ENCODE measurements at places on chromosomes 4 and X. TPM values are rescaled to one million over a fixed set of nuclear protein-coding genes. Genes with fewer than 3 reads are reported as not detected.

Gene ADGRA3
- total RNA-seq, result 13.2 TPM

Gene VCX2
- total RNA-seq, result not detected

Gene ATOH1
- not detected for total RNA-seq

DNA sequence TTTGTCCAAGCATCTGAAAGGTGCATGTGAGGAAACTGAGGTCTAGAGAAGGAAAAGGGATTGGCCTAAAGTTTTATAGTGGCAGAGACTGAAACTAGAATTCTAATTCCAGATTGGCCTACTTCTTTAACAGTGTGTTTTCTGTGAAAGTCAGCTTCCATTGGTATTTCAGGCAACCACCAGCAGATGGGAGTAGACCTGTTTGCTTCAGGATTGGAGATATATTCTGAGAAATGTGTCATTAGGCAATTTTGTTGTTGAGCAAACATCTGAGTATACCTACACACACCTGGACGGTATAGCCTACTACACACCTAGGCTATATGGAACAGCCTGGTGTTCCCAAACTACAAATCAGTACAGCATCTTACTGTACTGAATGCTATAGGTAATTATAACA is 207.3 kb upstream of the RADX start:
- no peaks in the 10 kb centered on the region for H3K4me1 ChIP-seq
- no peaks in the 10 kb centered on the region for H3K36me3 ChIP-seq
- no peaks in the 10 kb centered on the region for H3K27me3 ChIP-seq
- no peak for DNase-seq

DNA sequence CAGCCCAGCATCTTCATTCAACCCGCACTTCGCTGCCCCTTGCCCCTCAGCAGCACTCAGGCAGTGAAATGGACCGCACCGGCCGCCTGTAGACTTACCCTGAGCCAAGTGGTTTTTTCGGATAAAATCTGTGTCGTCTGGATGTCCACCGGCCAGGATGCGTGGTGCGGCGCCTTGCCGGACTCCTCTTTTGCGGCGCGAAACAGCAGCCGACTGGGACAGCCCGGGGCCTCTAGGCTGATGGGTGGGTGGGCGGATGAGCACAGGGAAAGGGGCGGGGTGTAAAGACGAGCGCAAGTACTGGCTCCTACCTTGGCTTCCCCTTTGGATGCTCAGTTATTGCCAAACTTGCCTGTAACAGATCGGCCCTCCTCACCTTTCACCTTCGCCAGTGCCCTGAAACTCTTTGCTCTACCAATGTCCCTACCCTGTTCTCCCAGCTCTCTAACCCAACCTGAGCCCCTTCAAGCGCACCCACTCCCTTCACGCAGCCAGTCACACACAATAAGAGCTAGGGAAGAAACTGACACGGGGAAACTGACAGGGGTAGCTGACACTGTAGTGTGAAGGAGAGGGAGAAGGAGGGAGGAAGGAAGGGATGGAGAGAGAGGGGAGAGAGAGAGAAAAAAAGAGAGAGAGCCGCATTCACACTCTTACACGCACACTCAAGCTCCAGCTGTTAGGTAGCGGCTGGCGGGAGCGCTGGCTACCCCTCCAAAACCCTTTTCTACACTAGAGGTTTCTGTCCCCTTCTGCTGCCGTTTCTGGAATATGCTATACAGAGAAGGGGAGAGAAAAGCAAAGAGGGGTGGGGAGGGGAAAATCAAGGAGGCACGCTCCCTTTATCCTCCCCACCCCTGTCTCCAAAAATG is 559 bp downstream of the TRPC5 start:
- no peaks in the 10 kb centered on the region for H3K36me3 ChIP-seq
- no peak overlapping the region for H3K27ac ChIP-seq
- H3K4me1 ChIP-seq, result no peaks in the 10 kb centered on the region
- no peak for DNase-seq
- H3K27me3 ChIP-seq, result peaks cover 21% of the 10 kb centered on the region

Gene PFKFB1
- total RNA-seq, result 0.92 TPM

Gene CYSLTR1
- total RNA-seq, result 0.29 TPM

- no peaks in the 10 kb centered on the region for H3K36me3 ChIP-seq
- no peaks in the 10 kb centered on the region for H3K27me3 ChIP-seq
- no peaks in the 10 kb centered on the region for H3K4me1 ChIP-seq
- H3K27ac ChIP-seq, result no peak overlapping the region
- H3K4me3 ChIP-seq, result no peak overlapping the region
- no peak for DNase-seq
Observed at GRCh38 chr4:149291463-149291862, 524.2 kb downstream of the IQCM start.

Gene F11
- not detected for total RNA-seq

- peak overlapping the region; percentile 4 for H3K27ac ChIP-seq
- H3K27me3 ChIP-seq, result peaks cover 25% of the 10 kb centered on the region
- peaks cover 34% of the 10 kb centered on the region for H3K4me1 ChIP-seq
Observed at GRCh38 chrX:40010550-40011321, 87.0 kb downstream of the BCOR start.

Gene MTMR1
- total RNA-seq, result 38.6 TPM

GRCh38 chr4:61079976-61080375 is 120.2 kb upstream of the ADGRL3 start:
- no peaks in the 10 kb centered on the region for H3K4me1 ChIP-seq
- H3K36me3 ChIP-seq, result no peaks in the 10 kb centered on the region
- DNase-seq, result no peak
- H3K27me3 ChIP-seq, result no peaks in the 10 kb centered on the region

DNA sequence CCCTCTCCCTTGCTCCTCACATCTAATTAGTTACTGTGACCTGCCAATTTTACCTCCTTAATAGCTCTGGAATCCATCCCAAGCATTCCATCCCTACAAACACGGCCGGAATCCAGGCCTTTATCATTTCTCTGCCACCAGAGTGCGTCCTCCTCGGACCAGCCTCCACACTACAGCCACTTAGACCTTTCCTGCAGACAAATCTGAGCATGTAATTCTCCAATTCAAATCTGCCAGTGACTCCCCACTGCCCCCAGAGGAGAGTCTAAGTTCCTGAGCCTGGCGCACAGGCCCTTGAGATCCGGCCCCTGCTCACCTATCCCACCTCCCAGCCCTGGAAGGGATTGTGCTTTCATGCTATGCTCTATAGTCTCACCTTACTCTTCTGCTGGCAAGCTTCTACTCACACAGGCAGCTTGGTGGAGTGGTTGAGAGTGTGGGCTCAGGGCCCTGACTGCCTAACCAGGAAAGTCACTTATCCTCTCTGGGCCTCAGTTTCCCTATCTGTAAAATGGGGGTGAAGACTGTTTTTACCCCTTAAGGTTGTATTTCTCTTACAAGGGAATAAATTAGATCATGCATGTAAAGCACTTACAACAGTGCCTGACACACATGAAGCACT is 31.2 kb downstream of the PJA1 start:
- H3K27ac ChIP-seq, result no peak overlapping the region
- H3K36me3 ChIP-seq, result no peaks in the 10 kb centered on the region
- peak; percentile 1 for DNase-seq
- H3K4me3 ChIP-seq, result no peak overlapping the region

- peaks cover 9% of the 10 kb centered on the region for H3K4me1 ChIP-seq
- no peak overlapping the region for H3K4me3 ChIP-seq
- H3K36me3 ChIP-seq, result no peaks in the 10 kb centered on the region
- no peak overlapping the region for H3K27ac ChIP-seq
Observed at GRCh38 chr4:10640561-10641201, 43.9 kb downstream of the CLNK start.

Gene HTN3
- total RNA-seq, result not detected

DNA sequence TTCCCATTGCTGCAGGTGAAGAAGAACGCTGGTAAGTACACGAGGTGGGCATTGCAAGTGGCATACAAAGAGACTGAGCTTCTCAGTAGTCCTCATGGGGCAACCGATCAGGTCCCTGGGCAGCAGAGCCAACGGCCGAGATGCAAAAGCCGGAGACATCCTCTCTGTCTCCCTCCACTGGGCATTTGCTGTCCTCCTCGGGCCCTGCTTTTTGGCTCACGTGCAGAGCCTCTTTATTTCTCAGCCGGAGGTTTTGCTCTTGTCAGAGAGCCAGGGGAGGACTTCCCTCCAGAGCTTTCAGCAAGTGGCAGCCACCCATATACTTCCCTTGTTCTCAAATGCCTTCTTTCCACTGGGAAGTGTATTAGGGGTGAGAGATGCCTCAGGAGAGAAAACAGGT is 18.0 kb downstream of the STARD8 start:
- no peak overlapping the region for H3K27ac ChIP-seq
- DNase-seq, result no peak
- H3K36me3 ChIP-seq, result no peaks in the 10 kb centered on the region
- no peaks in the 10 kb centered on the region for H3K27me3 ChIP-seq
- no peak overlapping the region for H3K4me3 ChIP-seq
- no peaks in the 10 kb centered on the region for H3K4me1 ChIP-seq

Gene FRMPD3
- not detected for total RNA-seq

DNA sequence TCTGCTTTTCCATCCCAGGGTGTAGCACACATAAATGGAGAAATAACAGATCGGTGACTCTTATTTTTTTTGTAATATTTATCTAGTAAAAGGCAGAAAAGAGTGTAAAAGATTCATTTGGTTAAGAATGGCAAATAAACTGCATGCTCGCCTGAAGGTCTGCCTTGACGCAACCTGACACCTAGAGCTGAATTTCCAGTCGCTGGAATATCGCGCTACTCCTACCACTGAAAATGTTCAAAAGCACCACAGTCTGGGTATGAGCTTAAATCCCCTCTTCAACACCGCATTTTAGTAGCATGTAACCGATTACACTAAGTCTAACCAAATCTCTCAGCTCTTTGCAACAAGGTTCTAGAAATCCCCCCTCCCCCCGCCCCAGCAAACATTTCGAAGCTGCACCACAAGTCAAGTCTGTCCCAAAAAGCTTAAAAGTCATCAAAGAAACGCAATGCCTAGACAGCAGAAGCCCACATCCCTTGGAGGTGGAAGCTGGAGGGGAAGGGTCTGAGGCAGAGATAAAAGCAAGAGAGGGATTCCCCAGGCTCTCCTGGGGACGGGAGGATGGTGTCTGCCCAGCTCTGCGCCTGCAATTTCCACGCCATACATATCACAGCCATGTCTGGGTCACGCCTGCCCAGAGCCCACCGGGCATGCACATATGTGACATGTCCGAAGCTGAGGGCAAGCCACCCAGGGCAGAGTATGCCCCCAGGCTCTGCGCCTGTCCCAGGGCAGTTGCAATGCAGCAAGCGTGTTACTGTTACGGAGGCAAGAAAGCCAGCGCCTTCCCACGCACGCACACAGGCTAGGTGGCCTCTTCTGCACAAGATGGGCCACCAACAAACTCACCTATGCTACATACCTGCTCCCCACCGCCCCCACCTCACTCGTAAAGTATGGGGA is 1.4 kb downstream of the FGF13 start:
- no peak overlapping the region for H3K27ac ChIP-seq
- H3K36me3 ChIP-seq, result no peaks in the 10 kb centered on the region
- no peak for DNase-seq
- no peak overlapping the region for H3K4me3 ChIP-seq

GRCh38 chrX:107566604-107567262 is 61.6 kb upstream of the PRPS1 start:
- H3K27me3 ChIP-seq, result no peaks in the 10 kb centered on the region
- DNase-seq, result no peak
- no peak overlapping the region for H3K4me3 ChIP-seq
- H3K36me3 ChIP-seq, result no peaks in the 10 kb centered on the region
- no peak overlapping the region for H3K27ac ChIP-seq

- H3K27ac ChIP-seq, result peak overlapping the region; percentile 93
- DNase-seq, result peak; percentile 10
- no peaks in the 10 kb centered on the region for H3K36me3 ChIP-seq
- peaks cover 11% of the 10 kb centered on the region for H3K4me1 ChIP-seq
- no peaks in the 10 kb centered on the region for H3K27me3 ChIP-seq
Observed at GRCh38 chrX:14497184-14497666, 32.1 kb upstream of the GLRA2 start.

- H3K27me3 ChIP-seq, result no peaks in the 10 kb centered on the region
- no peak overlapping the region for H3K4me3 ChIP-seq
- H3K36me3 ChIP-seq, result no peaks in the 10 kb centered on the region
Observed at GRCh38 chr4:83993774-83994173, 457.9 kb downstream of the GPAT3 start.

Gene MAB21L2
- total RNA-seq, result not detected

DNA sequence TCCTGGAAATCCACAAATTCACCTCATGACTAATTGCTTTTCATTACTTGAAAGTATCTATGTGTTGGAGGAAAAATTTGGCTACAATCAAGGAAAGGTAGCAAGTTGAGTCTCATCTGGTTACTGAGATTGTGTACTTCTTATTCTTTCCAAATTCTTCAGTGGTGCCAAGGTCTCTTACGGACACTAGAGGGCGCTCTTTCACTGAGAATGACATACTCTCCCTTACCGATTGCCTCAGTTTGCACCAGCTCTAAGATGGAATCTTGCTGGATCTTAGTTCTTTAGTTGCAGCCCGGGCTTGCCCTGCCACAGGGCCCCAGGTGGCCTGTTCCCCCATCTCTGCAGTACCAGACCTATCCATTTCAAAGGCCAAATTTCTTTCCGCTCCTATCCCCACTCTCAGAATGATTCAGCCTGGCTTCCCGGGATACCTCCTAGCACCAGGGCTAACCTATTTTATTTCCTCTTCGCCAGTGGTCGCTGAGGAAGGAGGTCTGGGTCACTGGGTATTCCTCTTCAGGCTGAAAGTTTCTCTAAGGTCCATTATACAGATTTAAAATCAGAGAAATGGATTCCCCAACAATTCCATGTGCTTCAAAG is 24.6 kb upstream of the GPR50 start:
- no peak overlapping the region for H3K27ac ChIP-seq
- no peaks in the 10 kb centered on the region for H3K36me3 ChIP-seq
- H3K27me3 ChIP-seq, result peaks cover 12% of the 10 kb centered on the region
- no peaks in the 10 kb centered on the region for H3K4me1 ChIP-seq

DNA sequence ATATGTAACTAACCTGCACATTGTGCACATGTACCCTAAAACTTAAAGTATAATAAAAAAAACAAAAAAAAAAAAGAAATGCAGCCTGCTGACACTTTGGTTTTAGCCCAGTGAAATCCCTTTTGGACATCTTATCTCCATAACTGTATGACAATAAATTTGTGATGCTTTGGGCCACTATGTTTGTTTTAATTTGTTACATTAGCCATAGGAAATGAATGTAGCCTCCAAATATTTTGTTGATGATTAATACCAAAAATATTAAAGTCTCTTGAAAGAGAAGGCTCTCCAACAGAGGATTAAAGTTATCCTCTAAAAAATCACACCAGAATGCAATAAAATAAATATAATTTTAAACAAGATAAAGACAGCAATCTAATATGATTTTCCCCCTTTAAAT is 852.7 kb upstream of the SLIT2 start:
- no peaks in the 10 kb centered on the region for H3K27me3 ChIP-seq
- no peaks in the 10 kb centered on the region for H3K36me3 ChIP-seq
- H3K4me1 ChIP-seq, result no peaks in the 10 kb centered on the region
- H3K27ac ChIP-seq, result no peak overlapping the region

DNA sequence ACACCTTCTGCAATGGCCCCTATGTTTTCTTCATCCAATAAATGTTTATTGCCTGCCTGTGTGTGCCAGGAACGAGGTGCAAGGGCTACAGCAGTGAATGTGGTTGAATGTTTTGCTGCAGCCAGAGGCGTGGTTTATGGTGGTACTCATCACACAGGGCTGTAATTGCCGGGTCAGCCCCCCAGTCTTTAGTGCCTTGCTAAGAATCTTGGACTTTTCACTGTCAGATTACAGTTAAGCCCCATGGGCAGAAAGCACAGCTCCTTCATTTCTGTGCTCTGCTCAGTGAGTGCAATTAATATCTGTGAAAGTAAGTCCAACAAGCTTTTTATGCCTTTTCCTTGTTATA is 67.8 kb downstream of the TAPT1 start:
- H3K4me1 ChIP-seq, result peaks cover 2% of the 10 kb centered on the region
- H3K27me3 ChIP-seq, result no peaks in the 10 kb centered on the region
- no peak for DNase-seq
- no peak overlapping the region for H3K4me3 ChIP-seq

Gene SERTM2
- total RNA-seq, result not detected

Gene RLIM
- total RNA-seq, result 42.0 TPM
